Left renal cortex interstitium (tissue), 4 donors: ENCODE measurements at places on chromosomes 6 and 20.

- no peak for DNase-seq
Measured at GRCh38 chr6:14113976-14114375, 3.6 kb upstream of the CD83 start.

DNA sequence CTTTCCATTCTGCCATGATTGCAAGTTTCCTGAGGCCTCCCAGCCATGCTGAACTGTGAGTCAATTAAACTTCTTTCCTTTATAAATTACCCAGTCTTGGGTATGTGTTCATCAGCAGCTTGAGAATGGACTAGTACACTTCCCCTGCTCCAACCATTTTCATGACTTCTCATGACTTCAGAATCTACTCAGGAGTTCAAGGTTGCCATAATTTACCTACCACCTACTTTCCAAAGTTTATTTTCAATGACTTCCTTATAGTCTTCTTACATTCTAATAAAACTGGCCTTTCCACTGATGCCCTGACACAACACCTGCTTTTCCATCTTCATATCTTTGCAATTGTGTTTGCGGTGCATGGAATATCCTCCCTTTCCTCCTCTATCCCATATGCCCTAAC is 31.2 kb upstream of the PKIB start:
- no peak for DNase-seq

DNA sequence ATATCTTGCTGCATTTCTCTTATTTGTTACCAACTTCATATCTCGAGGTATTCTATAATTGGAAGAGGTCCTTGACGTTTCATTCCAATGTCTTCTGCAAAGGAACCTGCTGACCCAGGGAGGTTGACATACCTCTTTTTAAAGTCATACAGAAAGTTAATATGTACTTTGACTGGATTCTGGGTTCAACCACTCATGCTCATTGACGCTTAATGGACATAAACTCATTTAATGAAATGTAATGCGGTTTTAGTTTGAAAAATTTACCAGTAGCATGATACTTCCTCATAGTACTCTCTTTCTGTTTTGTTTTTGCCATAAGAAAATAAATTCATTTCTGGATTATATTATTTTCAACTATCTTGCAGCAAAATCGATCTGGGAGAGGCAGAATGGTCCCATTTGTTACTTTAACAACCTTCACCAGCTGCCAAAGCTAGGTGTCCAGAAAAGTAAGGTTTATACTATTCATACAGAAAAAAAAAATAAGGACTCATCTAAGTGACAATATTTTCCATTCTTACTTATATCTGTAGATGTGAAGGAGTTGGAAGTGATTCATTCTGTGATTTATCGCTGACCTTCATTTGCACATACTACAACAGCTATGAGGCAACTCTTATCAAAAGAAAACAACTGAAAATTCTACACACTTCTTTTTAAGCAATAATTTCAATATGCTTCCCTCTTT is 101.6 kb downstream of the ATXN1 start:
- DNase-seq = no peak

GRCh38 chr6:170286246-170286933 is 4.5 kb downstream of the DLL1 start:
- DNase-seq = no peak

- DNase-seq = no peak
Measured at GRCh38 chr20:3242172-3242692, 3.2 kb upstream of the SLC4A11 start.

GRCh38 chr6:162372106-162372505 is 355.5 kb downstream of the PRKN start:
- no peak for DNase-seq

DNA sequence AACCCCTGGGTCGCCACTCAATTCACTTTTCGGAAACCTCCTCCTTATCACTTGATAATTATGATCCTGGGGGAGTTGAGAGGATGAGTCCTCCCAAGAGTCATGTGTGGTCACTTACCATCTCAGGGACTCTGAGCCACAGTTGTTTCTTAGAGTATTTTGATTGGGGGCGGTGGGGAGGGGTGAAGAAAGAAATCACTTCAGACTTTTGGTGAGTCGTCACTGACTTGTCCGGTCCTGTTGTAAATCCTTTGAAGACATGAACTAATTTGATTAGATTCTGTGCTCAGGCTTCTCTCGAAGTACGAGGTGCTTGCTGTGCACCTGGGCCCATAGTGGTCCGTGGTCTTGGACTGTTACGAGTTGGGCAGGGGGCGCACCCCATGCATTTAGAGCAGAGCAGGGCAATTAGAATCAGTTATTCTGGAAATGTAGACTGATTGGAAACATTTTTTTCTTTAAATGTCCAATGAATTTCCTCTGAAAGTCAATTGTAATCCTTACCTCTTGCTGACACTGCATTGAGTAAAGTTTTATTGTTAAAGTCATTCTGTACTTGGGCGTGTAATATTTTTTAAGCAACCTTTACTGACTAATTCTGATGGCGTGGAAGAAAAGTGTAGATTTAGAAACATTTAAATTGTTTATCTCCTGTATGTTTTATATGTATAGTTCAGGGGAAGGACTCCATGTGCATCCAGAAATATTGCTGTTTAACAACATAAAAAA is 173.4 kb downstream of the SLC16A10 start:
- no peak for DNase-seq

GRCh38 chr20:46083101-46083500 is 6.7 kb downstream of the NCOA5 start:
- DNase-seq = no peak

DNA sequence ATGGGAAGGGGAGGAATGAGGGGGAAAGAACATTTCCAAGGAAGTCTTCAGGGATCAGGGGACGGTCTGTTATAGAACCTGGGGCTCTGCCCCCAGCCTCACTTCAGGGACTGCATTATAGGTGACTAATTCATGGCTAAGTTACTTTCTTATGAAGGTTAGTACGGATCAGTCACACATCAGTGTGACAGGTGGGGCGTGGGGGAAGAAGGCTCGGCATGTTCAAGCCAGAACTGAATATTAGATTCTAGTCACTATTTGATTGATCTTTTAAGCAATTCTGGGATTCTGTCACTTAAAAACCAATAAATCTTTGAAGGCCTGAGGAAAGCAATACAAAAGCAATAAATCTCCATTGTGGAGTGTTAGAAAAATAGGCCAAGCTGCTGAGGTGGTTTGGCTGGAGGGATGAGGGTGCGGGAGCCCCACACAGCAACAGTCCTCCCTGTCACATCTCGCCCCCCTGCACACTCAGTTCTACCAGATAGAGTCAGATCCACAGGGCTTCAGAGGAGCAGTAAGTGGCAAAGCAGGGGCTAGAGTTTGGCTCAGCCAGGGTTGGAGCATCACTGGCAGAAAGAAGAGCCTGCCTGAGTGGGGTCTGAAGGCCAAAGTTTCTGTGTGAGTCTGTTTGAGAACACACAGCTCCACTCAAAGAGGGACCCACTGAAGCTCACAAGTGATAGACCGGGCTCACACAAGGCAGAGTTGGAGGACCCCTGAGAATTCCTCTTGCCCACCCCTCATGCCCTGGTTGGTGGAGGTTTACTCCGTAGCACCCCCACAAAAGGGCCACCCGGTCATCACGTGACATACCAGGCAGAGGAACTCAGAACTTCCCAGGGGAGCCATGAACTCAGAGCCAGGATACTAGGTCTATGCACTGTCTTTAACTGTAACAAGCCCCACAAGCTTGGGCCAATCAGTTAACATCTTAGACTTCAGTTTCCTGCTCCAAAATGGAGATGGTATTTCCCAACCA is 728.3 kb upstream of the CHD6 start:
- DNase-seq = no peak

GRCh38 chr20:39939241-39939865 is 749.7 kb downstream of the MAFB start:
- no peak for DNase-seq

- no peak for DNase-seq
Measured at GRCh38 chr6:53956068-53956711, 155.1 kb upstream of the MLIP start.

- no peak for DNase-seq
Measured at GRCh38 chr6:106804346-106805335, 169.9 kb downstream of the CD24 start.

DNA sequence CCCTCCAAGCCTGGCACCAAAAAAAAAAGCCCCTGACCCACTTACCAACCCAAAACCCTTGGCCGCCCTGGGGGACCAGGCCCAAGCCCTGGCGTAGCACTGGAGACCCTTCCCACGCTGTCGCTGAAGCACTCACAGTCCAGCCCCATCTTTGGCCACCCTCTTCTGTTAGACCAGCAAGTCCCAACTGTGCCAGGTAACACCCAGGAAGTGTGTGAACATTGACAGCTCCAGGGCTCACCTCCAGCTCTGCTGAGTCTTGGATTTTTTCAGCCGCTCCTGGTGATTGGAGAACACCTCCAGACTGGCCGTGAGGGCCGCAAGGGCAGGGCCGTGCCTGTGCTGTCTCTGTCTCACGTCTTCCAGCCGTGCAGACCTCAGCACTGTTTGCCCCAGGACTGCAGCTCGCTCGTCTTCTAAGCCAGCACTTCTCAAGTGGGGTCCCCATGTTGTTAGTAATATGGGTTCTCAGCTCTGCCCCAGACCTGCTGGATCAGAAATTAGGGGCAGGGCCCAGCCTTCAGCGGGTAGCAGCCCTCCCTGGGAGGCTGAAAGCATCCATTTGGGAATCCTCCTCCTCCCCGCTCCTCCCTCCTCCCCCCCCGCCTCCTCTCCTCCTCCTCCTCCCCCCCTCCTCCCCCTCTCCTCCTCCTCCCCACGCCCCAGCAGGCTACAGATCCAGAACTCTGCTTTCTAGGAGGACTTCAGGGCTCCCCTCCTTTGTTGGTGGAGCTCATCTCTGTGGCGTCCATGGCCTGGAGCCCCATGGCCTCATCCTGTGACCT is 18.1 kb downstream of the NPEPL1 start:
- no peak for DNase-seq

GRCh38 chr6:112123982-112124381 is 36.6 kb downstream of the FAM229B start:
- no peak for DNase-seq

DNA sequence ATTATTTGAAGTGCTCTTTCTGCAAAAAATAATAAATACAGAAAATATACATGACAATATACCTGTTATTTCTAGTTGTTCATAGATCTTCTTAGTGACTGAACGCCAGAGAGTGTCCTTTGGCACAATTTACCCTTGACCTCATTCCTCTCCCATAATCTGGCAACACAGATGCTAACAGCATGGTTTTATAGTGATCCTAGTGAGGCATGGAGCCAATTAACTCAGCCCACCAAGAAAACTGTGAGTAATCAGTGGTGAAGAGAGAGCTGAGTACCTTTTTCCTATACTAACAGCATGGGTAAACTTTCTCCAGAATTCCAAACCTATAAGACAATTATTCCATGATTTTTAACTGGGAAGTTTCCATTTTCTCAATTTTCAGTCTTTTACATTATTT is 61.0 kb downstream of the VGLL2 start:
- DNase-seq = no peak

DNA sequence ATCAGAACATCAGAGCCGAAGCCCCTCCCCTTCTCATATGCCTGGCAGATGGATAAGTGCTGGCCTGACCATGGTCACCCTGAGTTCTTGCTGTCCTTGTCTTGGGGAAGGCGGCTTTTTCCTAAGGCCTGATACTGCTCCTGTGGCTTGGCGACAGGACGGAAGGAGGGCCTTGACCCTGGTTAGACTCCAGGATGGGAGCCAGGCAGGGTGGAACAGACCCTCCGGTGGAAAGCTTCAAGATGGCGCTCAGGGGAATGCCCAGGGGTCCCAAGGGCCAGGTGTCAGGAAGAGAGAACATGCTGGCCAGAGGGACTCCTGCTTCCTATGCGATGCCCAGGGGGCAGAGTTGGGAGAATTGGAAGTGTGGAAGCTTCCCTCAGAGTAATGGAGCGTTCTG is 29.6 kb downstream of the ADA start:
- DNase-seq = no peak

DNA sequence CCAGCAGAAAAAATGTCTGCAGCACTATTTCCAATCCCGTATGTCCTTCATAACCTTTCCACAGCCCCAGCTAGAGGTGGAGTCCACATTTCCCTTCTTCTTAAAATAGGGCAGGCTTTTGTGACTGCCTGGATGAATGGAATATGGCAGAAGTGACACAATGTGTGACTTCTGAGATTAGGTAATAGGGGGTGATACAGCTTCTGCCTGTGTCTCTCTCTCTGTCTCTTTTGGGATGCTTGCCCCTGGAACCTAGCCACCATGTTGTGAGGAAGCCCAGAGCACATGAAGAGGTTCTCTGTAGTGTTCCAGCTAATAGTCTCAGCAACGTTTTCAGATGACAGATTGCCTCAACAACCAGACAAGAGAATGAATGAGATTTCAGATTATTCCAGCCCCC is 51.4 kb downstream of the CLIC5 start:
- no peak for DNase-seq

- DNase-seq = no peak
Measured at GRCh38 chr20:50996901-50997865, 25.7 kb downstream of the KCNG1 start.

DNA sequence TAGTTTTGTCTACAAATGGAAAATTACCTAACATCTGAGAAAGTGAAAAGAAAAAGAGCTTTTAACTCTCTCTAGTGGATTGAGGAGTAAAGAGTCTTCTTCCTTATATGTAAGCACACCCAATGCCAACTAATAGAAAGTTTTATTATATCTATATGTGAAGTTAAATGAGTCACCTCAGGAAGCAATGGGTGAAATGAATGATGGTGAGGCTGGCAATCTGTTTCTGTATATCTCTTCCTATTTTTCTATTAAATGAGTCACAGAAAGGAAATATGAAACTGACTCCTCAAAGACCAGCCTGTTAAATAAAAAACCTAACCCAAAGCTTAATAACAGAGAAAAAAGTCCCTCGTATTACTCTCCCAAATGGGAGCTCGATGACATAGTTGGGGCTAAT is 71.3 kb downstream of the OTOR start:
- DNase-seq = no peak

GRCh38 chr6:19554356-19555225 is 282.6 kb upstream of the ID4 start:
- no peak for DNase-seq

GRCh38 chr6:1609648-1610496 is at the start of gene FOXC1:
TSS of gene FOXC1 (plus strand) at chr6:1609915. CDS start at chr6:1610446, 531 bp downstream.
- DNase-seq = no peak

DNA sequence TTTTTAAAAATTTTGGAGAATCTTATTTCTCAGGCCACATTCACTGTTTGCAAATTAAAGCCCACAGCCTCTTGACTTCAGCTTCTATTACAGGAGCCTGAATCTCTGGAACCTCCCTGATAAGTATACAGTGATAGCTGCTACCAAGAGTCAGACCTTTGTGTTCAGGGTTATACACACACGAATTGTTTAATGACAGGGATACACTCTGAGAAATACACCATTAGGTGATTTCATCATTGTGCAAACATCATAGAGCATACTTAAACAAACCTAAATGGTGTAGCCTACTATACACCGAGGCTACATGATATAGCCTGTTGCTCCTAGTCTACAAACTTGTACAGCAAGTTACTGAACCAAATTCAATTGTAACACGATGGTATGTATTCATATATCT is 473.9 kb downstream of the PKHD1 start:
- DNase-seq = no peak
